Stimulated activated CD8-positive, alpha-beta memory T cell treated with anti-CD3 and anti-CD28 coated beads, Interleukin-4, amount 100 ng/mL, for 4 hours (primary cell): ENCODE measurements at places on chromosomes 3 and 15.

DNA sequence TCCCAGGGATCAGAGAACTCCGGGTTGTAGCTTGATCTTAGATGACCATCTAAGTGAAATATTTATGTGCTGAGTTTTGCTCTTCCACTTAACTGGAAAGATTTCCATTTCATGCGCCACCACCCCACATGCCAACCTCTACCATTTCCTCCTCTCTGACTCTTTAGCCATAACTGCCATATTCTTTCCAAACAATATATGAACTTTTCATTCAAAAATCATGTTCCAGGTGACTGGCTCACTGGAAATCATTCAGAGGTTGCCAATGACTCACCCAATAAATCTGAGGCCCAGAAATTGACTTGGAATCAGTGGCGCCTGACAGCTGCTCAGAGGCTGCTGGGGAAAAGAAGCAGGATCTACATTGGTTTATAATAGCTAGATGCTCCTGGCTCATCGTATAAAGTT lies 31.6 kb upstream of the FAM174B start:
- no peak for DNase-seq

- no peak for DNase-seq
Measured at GRCh38 chr3:14416453-14416852, 14.0 kb downstream of the SLC6A6 start.

- DNase-seq = no peak
Measured at GRCh38 chr15:89070197-89071124, 17.8 kb upstream of the ABHD2 start.

DNA sequence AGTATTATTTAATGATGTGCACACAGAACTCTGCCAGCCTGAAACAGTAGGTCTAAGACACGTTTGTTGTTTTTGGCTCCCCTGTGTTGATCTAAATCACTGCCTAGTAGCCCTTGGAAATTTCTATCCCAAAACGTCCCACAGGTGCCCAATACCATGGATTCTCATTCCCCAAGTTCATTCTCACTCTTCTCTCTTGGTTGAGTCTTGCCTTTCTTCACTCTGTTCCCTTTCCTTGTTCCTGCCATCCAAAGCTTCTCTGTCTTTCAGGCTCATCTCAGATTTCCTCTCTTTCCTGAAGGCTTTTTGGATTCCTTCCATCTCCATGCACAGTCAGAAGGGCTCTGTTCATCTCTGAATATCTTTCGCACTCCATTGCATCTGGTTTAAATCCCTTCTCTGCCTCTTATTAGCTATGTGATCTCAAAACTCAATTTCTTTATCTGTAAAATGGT lies 54.2 kb downstream of the PPARG start:
- DNase-seq = no peak

DNA sequence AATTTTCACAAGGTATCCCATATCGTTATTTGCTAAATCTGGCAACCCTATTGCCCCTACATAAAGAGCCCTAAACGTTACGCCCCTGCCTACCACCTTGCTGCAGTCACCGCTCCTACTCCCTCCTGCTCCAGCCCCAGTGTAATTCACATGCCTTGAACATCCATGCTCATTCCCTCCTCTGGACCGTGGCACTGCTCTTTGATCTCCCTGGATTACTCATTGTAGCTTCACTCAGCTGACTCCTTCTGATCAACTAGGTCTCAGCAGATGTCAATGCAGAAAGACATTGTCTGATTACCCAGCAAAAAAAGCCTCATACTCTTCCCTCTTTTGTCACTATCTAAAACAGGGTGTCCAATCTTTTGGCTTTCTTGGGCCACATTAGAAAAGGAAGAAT lies 40.7 kb upstream of the KBTBD8 start:
- DNase-seq = no peak

- no peak for DNase-seq
Measured at GRCh38 chr3:138902171-138902570, 44.8 kb downstream of the FOXL2 start.

DNA sequence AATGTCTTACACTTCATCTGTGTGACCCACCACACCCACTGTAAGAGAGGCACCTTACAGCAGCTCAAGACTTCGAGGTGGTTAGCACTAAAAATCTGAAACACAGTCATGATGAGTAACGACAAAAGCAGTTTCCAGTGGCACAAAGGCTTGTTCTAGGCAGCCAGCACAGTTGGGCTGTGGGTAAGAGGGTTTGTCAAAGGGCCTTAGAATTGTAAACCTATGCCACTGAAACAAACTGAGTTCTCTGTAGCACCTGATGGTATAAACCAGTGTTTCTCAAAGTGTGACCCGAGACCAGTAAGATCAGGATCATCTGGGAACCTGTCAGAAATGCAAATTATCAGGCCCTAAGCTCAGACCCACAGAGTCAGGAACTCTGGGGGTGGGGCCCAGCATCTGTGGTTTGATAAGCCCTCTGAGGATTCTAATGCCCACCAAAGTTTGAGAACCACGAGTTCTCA lies 36.5 kb downstream of the DAPK2 start:
- no peak for DNase-seq
